ENCODE measurements at places on chromosomes 3 and 15. TPM values are rescaled to one million over a fixed set of nuclear protein-coding genes. Genes with fewer than 3 reads are reported as not detected.

ADGRG7 gene
- total RNA-seq: 1.4 TPM

ITIH3 gene
- 1.2 TPM for total RNA-seq

HHLA2 gene
- total RNA-seq: not detected

DNA sequence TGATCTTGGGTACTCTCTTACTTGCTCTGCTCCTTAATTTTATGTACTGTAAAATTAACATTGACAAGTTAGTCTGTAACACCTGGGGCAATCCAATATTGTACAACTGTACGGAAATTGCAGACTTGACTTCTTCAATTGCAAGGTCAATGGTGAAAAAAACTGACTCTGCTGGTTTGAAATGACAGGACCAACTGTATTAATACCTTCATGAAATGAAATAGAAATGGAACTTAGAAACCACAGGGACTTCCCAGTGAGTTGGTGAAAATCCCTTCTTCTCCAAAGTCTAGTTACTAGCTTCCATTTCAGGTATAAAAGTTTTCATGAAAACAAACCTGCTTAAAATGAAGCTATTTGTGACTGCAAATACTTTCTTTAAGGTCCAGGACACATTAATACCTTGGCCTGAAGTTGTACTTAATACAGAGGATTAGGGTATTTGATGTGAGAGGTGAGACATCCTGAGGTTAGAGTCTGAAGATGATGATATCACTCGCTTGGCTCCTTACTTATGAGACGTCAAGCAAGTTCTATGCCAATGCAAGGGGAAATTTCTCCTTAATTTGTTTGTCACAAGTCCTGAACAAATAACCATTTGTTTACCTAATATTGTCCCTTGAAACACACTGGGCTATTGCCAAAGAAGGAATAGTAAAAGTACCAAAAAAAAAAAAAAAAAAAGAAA is 226.2 kb upstream of the TP63 start:
- no peak for DNase-seq
